ENCODE measurements at places on chromosomes 7 and 10.
A peak's percentile ranks its signal among the peaks of the same experiment; 100 is the strongest.

- no peak for DNase-seq
Measured at GRCh38 chr10:88992921-88993524, 2.4 kb downstream of the FAS start.

DNA sequence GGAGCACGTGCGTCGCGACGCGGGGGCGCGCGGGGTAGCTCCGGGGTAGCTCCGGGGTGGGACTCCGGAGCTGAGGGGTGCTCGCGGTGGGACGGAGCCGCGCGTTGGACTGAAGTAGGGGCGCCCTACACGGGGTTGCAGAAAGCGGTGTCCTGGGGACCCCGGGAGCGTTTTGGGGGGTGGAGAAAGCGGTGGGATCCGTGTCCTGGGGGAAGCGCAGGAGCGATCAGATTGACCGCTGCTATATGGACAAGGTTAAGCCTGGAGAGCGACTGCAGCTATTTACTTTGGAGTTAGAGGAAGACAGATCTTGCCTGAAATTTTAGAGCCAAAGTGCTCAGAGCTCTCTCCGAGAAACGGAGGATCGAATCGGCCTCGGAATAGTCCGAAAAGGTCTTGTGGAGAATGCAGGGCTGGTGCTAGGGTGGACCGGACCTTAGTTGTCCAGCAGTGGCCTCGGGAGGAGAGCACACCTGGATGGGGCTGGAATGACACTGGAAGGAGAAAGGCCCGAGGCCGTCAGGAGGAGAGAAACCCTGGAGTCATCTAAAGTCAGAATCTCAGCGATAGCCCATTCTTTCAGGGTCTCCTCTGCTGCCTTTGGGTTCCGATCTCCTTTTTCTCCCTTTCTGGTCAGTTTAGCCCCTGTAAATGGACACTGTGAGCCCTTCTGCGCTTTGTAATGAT, 564 bp downstream of the PDSS1 start:
- DNase-seq, result no peak

DNA sequence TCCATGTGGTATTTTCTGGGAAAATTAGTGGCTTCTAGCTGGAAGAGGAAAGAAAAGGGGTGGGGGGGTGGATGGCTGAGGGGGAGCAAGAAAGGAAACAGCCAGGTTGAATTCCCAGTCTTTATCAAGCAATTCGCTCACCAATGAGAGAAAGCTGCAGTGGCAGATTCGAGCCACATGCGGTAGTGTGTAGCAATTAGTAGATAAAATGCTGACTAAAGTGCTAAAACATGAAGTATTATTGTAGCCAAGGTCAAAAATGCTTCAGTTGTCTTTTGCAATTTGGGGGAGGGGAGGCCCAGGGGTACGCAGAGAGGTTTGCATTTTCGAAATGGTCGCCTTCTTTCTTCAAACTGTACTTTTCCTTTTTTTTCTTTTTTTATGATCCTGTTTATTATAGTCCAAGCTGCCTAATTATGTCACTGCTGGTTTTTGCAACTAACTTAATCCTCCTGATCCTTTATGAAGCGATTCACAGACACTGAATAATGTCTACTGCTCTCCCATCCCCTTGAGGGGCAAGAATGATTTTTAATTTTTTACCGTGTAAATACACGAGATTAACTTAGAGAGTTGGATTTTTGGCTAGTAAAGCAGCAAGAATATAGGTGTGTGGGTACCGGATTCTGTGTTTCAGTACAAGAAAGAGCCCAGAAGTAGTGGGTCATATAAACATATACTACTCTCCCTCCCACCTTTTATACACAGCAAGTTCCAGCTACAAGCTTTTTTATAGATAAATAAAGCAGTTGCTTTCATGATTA, 3.6 kb upstream of the ARID5B start:
- peak; percentile 59 for DNase-seq

DNA sequence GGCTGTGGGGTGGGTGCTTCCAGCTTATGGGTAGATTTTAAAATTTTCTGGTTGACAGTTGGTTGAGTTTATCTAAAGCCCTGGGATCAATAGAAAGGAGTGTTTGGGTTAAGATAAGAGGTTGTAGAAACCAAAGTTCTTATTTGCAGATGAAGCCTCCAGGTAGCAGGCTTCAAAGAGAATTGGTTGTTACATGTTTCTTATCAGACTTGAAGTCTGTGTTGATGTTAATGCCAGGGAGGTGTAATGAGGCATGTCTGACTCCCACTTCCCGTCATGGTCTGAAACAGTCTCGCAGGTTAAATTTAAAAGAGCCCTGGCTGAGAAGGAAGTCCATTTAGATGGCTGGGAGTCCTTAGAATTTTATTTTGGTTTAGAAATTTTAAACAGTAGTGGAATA, 165.2 kb upstream of the TMEM72 start:
- no peak for DNase-seq

DNA sequence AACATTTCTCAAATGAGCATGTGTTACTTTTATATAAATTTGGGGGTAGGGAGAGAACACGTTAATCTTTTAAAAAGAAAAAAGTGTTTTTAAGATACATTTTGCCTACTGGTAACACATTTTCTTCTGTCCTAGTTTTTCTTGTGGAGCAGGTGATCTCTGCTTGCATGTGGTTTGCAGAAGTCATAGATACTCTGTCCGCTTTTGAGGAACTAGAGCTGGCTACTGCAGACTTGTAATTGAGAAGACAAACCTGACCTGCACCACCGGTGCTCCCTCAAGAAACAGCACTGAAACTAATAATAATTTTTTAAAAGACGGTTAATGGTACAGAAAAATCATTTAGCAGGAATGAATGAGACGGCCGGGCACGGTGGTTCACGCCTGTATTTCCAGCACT, 243.1 kb downstream of the KIAA1217 start:
- no peak for DNase-seq

DNA sequence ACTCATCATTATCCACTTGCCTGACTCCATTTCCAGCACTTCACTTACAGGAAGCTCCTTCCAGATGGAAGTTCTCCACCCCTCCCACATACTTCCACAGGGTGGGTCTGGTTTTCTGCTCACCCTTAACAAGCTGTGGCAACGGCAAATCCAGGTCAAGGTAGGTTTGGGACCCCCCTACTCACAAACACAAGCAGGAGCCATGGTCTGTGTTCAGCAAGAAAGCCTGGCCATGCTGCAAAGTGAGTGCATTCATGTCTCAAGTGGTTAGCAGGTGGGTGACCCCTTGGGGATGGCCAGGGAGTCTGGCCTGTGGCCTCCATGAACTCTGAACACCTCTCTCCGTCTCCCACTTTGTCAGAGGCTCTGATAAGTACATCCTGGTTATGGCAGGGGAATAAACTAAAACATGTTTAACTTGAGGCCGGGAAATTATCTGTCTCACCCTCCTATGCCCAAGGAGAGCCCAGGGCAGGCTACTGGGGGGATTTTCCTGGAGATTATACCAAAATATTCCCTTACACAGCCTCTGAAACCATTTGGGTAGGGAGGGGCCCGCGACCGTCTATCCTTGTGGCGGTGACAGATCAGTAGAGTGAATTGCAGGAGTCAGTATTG, 844 bp downstream of the XPNPEP1 start:
- DNase-seq, result no peak

DNA sequence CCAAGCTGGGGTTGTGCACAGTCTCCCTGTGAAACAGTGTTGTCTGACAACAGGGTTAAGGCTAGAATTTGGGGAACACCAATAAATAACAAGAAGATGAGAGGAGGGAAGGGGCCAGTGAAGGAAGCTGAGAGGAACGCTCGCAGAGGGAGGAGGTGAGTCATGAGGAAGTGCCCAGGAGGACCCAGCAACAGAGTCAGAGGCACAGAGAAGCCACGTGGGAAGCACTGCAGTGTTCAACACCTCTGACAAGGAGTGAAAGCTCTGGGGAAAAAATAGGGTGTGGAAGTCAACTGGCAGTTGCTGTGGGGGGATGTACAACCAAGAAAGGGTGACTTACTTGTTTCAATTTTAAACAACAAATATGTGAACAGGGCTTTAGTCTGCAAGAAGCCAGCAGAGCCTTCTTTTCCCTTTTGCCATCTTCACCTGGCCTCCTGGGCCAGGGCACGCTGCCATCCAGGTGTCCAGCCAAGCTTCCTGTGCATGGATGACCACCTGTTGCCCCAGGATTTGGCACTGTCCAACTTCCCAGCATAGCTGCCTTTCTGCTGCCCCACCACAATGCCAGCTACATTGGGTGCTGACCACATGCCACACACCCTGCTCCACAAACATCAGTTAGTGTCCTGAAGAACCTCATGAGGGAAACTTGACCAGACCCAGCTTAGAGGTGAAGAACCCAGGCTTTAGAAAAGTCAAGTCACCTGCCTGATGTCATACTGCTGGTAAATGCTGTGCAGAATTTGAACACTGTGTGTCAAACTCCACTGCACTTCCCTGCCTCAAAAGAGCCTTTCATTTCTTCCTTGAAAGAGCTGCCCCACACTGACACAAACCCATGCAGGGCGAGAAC, 69.6 kb downstream of the ATXN7L1 start:
- DNase-seq, result peak; percentile 74

GRCh38 chr7:15647309-15647708, 39.2 kb downstream of the MEOX2 start:
- no peak for DNase-seq

Data from common myeloid progenitor, CD34-positive (primary cell).